Stimulated activated CD4-positive, alpha-beta T cell treated with anti-CD3 and anti-CD28 coated beads, Interleukin-12 subunit alpha, Interleukin-12 subunit beta, amount 100 ng/mL, for 24 hours (primary cell): ENCODE measurements at places on chromosomes 4 and X.

DNA sequence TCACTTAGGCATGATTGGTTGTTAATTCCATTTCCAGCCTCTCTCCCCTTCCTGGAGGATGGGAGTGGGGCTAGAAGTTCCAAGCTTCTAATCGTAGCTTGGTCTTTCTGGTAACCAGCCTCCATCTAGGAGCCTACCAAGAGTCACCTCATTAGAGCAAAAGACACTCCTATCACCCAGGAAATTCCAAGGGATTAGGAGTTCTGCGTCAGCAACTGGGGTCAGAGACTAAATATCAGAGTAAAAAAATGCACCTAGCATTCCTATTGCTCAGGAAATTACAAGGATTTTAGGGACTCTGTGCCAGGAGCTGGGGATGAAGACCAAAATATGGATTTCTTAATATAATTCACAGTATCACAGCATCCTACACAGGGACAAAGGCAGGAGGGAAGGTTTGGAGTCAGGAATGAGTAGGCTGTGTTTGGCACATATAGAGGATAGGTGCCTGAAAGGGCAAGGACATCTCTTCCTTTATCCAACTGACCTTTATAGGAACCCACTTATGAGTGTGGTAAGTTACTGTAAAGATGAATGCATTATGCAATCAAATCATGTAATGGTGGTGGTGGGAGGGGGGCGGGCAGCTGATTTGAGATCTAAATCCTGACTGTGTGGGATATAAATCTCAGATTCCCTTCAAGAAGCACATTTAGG, 30.5 kb upstream of the LIMCH1 start:
- DNase-seq: no peak

- no peak for DNase-seq
These were observed 211.9 kb upstream of the UGT8 start for GRCh38 chr4:114386637-114387233.

DNA sequence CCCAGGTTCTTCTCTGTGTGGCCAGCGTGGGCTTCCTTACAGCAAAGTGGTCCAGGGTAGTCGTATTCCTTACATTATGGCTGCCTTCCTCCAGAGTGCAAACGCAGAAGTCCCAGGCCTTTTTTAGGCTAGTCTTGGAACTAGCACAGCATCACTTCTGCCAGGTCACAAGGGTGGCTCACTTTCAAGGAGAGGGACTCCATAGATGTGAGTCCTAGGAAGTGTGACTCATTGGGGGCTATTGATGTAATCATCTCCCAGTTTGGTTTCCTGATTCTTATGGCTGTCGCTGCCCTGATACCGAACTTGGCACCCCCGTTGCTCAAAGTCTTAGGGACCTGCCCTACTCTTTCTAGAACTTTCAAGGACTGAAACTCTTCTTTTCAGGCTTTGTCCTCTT, 140.0 kb downstream of the DCK start:
- DNase-seq: no peak

- no peak for DNase-seq
These were observed 94.5 kb downstream of the FNIP2 start for GRCh38 chr4:158863296-158863695.

GRCh38 chr4:108398316-108398715, 222.1 kb upstream of the RPL34 start:
- no peak for DNase-seq
